Amniotic stem cell (primary cell): ENCODE measurements at places on chromosomes 4 and X.

DNA sequence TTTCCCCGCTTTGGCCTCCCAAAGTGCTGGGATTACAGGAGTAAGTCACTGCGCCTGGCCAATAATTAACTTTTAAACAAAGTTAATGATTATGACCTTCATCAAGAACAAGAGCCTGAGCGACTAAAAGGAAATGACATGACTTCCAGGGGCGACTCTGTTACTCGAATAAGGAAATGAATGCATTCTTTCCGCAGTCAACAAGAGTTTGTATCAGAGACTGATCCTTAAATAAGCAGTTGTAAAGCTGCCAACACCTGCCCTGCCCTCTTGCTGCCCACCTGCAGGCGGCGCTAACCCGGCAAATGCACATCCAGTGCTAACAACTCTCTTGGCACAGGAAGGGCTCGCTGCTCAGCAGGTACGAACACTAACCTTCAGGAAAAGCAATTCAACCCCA is 27.3 kb downstream of the WDR1 start:
- DNase-seq: no peak

- no peak for DNase-seq
Measured at GRCh38 chr4:6892190-6892908, 17.3 kb upstream of the TBC1D14 start.

- no peak for DNase-seq
Measured at GRCh38 chr4:187744911-187745310, 250.7 kb upstream of the ZFP42 start.

DNA sequence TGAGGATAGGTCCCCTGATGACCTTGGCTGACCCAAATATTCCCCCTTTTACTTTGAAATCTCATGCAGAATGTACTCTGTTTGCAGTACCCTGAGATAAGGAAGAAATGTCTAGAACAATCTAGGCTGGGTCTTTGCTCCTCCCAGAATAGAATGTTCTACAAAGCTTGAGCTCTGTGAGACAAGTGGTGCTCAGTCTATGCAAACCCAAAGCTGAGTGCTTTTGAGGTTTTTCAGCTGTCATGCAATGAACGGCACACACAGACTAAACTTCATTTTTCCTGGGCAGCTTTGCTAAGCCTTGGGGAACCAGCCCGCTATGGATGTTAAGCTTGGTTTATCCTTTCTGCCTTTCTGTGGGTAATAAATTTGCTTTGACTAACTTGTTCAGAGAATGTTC is 513.6 kb downstream of the FAT4 start:
- DNase-seq: no peak

- no peak for DNase-seq
Measured at GRCh38 chr4:158964114-158964727, 138.7 kb upstream of the RAPGEF2 start.

- no peak for DNase-seq
Measured at GRCh38 chr4:5707778-5708448, 446 bp downstream of the EVC2 start.

DNA sequence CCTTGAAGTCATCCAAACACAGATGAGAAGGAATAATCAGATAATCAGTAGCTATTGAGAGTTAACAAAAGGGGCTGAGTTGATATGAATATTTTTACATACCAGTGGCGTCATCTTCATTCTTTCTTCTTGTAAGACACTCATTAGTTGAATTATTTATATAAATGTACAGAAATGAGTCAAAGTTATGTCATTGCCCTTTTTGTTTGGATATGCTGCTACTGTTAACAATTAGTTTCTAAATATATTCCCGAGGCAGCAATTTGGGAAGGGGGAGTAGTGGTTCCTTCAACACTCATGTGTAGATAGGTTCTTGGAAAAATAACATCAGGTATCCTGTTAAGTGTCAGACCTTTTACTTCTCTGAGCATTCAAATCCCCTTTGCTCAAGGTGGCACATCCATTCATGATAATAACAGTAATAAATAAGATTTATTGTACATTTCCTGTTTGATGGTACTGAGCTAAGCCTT is 436.6 kb downstream of the SPRY1 start:
- DNase-seq: no peak

DNA sequence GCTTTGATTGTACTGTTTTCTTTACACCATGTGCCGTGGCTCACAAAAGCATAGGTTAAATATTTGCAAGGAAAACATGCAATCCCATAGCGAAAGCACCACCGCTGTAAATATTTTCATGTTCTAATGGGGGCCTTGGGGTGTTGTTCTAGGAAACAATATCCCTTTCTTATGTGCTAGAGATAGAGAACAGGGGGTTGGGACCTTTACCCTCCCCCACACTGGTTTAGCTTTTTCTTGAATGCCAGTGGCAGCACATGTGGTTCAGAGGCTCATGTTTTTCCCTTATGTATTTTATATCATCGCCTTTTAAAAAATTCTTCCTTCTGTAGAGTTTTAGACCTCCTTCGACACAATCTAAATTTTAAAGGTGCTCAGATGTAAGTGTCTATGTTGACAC is 422.6 kb upstream of the TENM3 start:
- no peak for DNase-seq

- no peak for DNase-seq
Measured at GRCh38 chrX:32673193-32673592, 538.2 kb downstream of the DMD start.

DNA sequence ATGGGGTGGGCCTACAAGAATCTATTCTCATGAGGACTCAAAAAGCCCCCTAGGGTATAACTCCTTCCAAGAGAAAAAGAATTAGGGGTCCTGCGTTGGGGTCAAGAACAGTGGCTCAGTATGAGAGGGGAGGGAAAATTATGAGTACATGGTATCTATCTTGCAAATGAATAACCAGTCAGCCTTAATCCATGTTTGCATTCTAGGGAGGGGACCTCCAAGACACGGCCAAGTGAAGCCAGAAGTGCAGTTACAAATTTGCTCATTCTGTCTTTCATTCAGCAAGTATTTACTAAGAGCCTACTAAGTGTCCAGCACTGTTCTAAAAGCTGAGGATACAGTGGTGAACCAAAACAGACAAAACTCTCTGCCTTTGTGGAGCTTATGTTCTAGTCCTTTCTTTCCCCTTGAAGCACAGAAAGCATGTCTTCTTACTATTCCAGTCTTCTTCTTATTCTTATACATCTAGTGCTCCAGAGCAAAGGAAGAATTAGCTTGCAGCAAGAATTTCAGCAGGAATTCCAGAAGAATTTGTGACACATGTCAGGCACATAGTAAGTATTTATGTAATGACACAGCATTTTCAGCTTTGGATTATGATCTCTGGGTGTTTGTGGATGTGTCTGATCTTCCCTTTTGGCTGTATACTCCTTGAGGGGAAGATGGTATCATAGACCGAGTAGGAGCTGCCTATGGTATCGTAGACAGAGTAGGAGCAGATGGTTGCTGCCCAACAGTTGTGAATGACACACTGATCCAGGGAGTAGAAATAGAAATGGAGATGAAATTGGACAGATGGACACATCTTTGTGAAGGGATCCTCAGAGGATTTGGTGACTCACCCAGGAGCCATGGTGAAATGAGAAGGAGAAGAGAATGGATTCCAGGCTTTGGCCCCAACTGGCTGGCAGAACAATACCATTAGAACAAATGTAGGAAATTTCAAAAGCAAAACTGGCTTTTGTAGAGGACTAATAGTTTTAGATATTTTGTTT is 75.9 kb downstream of the COQ2 start:
- no peak for DNase-seq

- no peak for DNase-seq
Measured at GRCh38 chr4:15349531-15349935, 78.3 kb upstream of the C1QTNF7 start.
